Activated effector memory CD4-positive, alpha-beta T cell treated with anti-CD3 and anti-CD28 coated beads, Interleukin-2, amount 50 U/mL, for 16 hours (primary cell): ENCODE measurements at places on chromosomes 6 and 20.

DNA sequence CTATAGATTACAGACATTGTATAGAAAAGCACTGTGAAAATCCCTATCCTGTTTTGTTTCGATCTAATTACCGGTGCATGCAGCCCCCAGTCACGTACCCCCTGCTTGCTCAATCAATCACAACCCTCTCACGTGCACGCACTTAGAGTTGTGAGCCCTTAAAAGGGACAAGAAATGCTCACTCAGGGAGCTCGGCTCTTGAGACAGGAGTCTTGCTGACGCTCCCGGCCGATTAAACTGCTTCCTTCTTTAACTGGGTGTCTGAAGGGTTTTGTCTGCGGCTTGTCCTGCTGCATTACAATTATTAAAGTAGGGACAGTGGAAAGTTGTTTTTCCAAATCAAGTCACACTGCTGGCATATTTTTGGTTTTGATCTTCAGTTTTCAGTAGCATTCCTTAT is 2.6 kb downstream of the TXLNB start:
- no peak for DNase-seq

DNA sequence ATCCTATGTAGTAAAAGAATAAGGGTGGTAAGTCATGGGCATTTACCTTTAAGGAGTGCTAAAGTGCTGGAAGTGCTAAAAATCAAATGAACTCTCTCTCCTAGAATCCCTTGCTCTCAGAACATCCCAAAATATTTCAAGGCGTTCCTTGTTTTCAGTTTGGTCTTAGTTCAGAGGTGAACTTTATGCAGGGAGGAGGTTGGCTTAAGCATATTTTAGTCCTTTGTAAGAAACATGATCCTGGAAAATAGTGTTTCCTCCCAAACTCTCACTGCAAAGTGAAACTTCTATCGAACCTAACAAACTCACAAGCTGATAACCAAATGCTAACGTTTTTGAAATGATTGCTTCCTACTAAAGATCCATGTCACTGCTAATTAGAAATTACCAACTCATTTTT is 231.4 kb downstream of the FOXC1 start:
- DNase-seq: no peak

DNA sequence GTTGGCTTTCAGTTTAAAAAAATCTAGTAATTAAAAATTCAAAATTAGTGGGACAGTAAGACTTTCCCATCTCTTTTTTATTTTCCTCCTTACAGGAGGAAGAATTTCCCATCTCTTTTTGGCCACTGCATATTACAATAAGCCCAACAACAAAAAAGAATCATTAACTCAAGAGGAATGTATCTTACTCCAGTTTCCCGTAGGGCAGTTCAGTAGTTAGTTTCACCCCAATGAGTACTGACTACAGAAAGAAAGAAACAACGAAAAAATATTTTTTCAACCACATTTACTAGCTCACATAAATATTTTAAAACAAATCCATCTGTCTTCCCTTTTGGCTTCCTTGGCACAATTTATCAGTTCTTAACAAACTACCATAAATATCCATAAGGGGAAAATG is 14.9 kb upstream of the BLOC1S5 start:
- DNase-seq: no peak

DNA sequence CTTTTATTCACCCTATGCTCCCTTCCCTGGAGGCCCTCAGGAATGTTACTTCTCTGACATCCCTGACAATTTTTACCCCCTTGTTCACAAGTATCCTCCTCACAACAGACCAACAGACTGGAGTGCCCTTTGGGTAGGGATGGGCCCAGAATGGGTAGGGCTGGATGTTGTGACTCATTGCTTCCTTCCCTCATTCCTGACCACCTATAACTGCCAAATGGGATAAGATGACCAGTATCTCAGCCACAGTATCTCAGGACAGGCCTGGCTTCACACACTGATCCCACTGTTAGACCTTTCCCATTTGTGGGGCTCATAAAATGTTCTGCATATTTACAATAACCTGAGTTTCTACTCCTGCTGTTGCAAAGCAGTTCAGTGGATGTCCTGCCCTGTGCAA is 223.0 kb upstream of the LRFN2 start:
- no peak for DNase-seq

DNA sequence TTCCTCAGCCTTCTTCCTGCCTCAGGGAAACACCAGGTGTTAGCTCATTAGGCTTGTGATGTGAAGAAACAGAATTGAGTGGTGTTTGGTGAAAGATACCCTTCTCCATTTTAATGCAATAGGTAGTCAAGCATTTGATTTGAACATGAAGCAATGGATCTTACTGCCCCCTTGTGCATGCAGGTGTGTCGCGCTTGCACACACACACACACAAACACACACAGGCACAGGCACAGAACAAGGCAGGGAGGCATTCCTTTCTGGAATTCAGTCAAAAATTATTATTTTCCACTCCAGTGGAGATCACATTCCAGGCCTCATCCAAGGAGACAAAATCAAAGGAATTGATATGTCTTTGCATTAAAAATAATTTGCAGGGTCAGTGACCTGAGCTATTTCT is 667.0 kb upstream of the MARCKS start:
- DNase-seq: no peak

GRCh38 chr20:62928246-62928939 is 2.1 kb upstream of the DIDO1 start:
- peak; percentile 69 for DNase-seq

GRCh38 chr6:168161371-168161750 is 82.3 kb upstream of the FRMD1 start:
- DNase-seq: no peak

DNA sequence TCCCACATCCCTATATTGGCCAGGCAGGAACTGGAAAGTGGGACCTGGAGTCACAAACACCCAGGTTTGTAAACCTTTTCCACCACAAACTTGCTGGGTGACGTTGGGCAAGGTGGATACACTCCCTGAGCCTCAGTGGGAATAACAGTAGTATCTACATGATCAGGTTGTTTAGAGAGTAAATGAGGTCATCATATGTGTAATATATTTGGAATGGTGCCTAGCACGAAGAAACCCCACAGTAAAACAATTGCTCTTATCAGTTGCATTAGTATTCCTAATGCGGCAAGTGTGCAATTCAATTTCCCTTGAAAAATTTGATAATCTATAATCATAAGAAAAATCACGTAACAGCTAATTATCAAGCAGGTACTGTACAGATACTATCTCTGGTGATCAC is 51.9 kb downstream of the HIVEP2 start:
- no peak for DNase-seq

DNA sequence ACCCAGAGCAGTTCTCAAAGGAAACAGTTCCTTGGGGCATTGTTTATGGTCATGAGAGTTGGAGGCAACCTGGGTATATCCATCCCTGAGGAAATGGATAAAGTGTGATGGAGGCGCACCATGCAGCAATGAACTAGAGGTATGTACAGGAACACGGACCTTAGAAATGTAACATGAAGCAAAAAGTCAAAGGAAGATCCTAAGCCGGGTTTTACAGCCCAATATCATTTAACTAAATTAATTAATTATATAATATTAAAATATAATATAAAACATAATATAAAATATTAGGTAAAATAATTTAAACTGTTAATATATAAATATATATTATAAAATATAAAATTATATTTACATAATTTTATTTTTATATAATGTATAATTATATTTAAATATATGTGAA is 44.1 kb upstream of the RNF8 start:
- DNase-seq: no peak

GRCh38 chr6:14276667-14277404 is 159.3 kb downstream of the CD83 start:
- DNase-seq: no peak

GRCh38 chr6:107806691-107807090 is 17.4 kb downstream of the SCML4 start:
- no peak for DNase-seq

- peak; percentile 41 for DNase-seq
Observed at GRCh38 chr6:170443151-170443662, 109.9 kb downstream of the PSMB1 start.

DNA sequence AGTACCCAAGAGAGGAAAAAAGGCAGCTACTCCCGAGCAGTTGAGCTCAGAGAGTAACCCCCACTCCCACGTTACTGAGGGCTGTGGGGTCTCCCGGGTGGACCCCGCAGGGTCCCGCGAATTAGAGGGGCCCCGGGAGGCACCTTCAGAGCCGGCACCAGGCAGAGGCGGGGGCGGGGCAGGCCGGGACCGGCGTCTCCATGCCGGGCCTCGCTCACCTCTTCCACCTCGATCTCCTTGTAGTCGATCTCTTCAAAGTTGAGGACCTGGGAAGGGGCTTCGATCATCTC is 381 bp downstream of the MAP3K7 start:
- peak; percentile 81 for DNase-seq

DNA sequence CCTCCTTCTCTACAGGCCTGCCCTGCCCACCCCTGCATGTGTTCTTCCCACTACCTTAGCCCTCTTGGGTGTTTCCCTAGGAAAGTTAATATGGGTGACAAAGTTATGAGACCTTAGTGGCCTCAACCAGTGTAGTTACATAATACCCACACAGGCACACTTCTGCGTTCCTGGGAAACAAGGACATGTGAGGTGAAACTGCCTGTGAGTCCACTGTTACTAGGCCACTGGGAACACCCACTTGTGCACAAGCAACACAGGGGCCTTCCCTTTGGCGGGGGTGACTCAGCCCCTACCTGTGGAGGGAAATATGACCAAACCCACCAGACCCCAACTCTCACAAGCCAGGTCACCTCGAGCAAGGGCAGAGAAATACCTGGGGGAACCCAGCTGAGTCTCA is 12.8 kb downstream of the PI16 start:
- DNase-seq: peak; percentile 63

GRCh38 chr20:1171461-1172093 is 13.2 kb downstream of the TMEM74B start:
- DNase-seq: peak; percentile 61

DNA sequence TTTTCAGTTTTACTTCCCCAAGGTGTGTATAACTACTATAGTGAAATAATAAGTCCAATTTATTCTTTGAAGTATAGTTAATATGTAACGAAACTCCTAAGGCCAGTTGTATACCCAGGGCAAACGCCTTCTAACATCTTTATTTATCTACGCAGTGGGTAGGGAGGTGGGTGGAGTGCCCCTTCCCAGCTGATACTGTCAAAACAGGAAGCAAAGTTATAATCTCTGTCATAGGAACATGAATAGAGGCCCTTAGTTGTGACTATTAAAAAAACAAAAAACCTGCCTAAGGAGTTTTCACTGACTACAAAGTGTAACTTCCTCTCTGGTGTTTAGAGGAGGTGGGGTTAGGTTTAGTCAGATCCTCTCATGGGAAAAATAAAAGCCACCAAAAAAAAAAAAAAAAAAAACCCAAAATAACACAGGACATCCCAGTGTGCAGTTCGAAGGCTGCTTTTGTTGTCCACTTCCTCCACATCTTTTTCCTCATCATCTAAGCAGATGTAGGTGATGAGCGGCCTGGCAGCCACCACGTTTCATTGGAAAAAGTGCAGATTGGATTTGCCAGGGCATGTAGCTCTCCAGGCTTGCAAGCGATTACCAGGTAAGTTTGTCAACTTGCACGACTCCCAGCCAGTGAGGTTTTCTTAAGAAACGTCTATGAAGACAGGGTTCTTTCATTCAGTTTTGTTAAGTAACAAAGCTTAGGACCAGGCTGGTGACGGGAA is 58.7 kb downstream of the UTRN start:
- peak; percentile 78 for DNase-seq

GRCh38 chr6:15997586-15998388 is 131.1 kb upstream of the MYLIP start:
- DNase-seq: no peak

GRCh38 chr6:139909992-139910391 is 535.5 kb upstream of the CITED2 start:
- DNase-seq: no peak

DNA sequence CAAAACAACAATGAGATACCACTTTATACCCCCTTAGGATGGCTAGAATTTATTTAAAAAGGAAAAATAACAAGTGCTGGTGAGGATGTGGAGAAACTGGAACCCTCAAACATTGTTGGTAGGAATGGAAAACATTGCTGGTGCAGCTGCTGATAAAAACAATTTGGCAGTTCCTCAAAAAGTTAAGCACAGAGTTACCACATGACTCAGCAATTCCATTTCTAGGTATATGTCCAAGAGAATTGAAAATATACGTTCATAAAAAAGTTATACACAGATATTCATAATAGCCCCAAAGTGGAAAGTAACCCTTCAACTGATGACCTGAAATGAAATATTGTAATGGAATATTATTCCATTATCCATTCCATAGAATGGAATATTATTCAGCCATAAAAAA is 55.0 kb downstream of the CD83 start:
- DNase-seq: no peak
